ENCODE measurements at places on chromosomes 3 and 15.

GRCh38 chr3:180402471-180403073, 199.4 kb upstream of the TTC14 start:
- no peak overlapping the region for H3K4me3 ChIP-seq
- DNase-seq = no peak
- no peaks in the 10 kb centered on the region for H3K4me1 ChIP-seq

GRCh38 chr3:181955566-181955965, 243.8 kb downstream of the SOX2 start:
- no peak overlapping the region for H3K27ac ChIP-seq
- H3K4me3 ChIP-seq = no peak overlapping the region
- H3K36me3 ChIP-seq = peaks cover 3% of the 10 kb centered on the region
- DNase-seq = no peak
- H3K4me1 ChIP-seq = no peaks in the 10 kb centered on the region
- H3K27me3 ChIP-seq = no peaks in the 10 kb centered on the region

GRCh38 chr15:31474059-31474868, 147.6 kb downstream of the KLF13 start:
- H3K27ac ChIP-seq = peak overlapping the region; percentile 95
- no peak for DNase-seq
- H3K4me1 ChIP-seq = peaks cover 50% of the 10 kb centered on the region

- H3K4me3 ChIP-seq = peak within 1 kb of the TSS; percentile 84
- peaks cover 18% of the 10 kb centered on the region for H3K27me3 ChIP-seq
- peaks cover 14% of the 10 kb centered on the region for H3K4me1 ChIP-seq
- H3K27ac ChIP-seq = no peak within 1 kb of the TSS
These were observed at the start of gene CYFIP1 for GRCh38 chr15:22980189-22981050. CYFIP1 (minus strand) TSS chr15:22980368; CDS start chr15:22947285, 33,083 bp downstream.

GRCh38 chr15:68734352-68734751, 86.3 kb downstream of the ANP32A start:
- H3K4me1 ChIP-seq = no peaks in the 10 kb centered on the region
- DNase-seq = no peak
- peaks cover 7% of the 10 kb centered on the region for H3K27me3 ChIP-seq
- no peaks in the 10 kb centered on the region for H3K36me3 ChIP-seq
- H3K27ac ChIP-seq = no peak overlapping the region
- no peak overlapping the region for H3K4me3 ChIP-seq

GRCh38 chr3:31755926-31756658, 223.4 kb downstream of the STT3B start:
- peaks cover 5% of the 10 kb centered on the region for H3K27me3 ChIP-seq
- no peak overlapping the region for H3K4me3 ChIP-seq
- no peak for DNase-seq
- peaks cover 4% of the 10 kb centered on the region for H3K4me1 ChIP-seq
- H3K27ac ChIP-seq = no peak overlapping the region

GRCh38 chr3:24434651-24435050, 60.0 kb downstream of the THRB start:
- H3K27ac ChIP-seq = no peak overlapping the region
- H3K27me3 ChIP-seq = no peaks in the 10 kb centered on the region
- H3K36me3 ChIP-seq = no peaks in the 10 kb centered on the region
- no peaks in the 10 kb centered on the region for H3K4me1 ChIP-seq
- no peak for DNase-seq

- H3K27me3 ChIP-seq = peaks cover 64% of the 10 kb centered on the region
- no peaks in the 10 kb centered on the region for H3K36me3 ChIP-seq
- peaks cover 6% of the 10 kb centered on the region for H3K4me1 ChIP-seq
- H3K4me3 ChIP-seq = no peak overlapping the region
- no peak overlapping the region for H3K27ac ChIP-seq
These were observed 106.5 kb downstream of the TPRA1 start for GRCh38 chr3:127483902-127484591.

- no peak for DNase-seq
- H3K4me1 ChIP-seq = no peaks in the 10 kb centered on the region
- peaks cover 3% of the 10 kb centered on the region for H3K36me3 ChIP-seq
- no peaks in the 10 kb centered on the region for H3K27me3 ChIP-seq
- H3K4me3 ChIP-seq = no peak overlapping the region
- no peak overlapping the region for H3K27ac ChIP-seq
These were observed 72.6 kb downstream of the RASGRF1 start for GRCh38 chr15:79017953-79018352.

DNA sequence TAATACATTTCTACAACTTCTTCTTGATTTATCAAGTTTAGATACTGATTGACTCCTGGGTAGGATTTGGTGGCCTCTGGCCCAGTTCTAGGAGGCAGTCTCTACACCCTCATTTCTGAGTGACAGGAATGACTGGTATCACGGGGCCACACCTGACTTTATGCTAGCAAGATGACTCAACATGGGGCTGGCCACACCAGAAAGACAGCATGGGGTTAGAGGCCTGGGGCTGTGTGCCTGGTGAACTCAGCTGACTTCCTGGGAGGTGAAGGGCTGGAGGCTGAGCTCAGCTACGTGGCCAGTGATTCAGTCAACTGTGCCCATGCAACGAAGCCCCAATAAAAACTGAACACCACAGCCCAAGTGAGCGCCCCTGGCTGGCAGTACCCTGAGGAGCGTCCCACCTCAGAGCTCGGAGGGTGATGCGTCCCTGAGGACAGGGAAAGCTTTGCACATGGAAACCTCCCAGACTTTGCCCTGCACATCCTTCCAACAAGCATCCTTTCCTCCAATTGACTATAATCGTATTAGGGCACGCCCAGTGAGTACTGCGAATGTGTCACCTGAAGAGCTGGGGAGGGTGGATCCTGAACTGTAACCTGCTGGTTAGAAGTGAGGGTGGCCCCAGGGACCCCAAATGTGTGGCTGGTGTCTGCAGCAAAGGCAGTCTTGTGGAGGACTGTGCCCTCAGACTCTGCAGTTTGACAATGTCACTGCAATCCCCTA, 57.2 kb downstream of the NIPA2 start:
- DNase-seq = no peak
- no peaks in the 10 kb centered on the region for H3K4me1 ChIP-seq
- no peak overlapping the region for H3K4me3 ChIP-seq
- peaks cover 5% of the 10 kb centered on the region for H3K36me3 ChIP-seq

DNA sequence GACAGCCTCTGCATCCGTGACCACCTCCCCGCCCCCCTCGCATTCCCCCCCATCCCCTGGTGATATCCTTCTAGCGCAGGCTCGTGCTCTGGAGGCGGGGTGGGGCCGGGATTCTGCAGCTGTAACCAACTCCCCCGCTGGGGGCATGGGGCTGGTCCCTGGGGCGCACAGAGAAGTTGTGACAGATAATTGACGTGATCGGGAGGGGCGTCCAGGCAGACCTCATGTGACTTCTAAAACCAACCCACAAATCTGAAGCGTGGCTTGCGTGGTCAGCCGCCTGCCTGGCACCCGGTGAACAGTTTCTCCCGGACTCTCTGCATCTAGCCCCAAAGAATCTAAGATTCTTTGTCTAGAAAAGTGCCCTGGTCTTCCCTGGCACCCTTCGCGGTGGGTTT, 100.6 kb upstream of the IGF1R start:
- H3K27me3 ChIP-seq = peaks cover 46% of the 10 kb centered on the region
- DNase-seq = no peak
- H3K4me3 ChIP-seq = peak overlapping the region; percentile 37
- H3K4me1 ChIP-seq = peaks cover 7% of the 10 kb centered on the region
- no peak overlapping the region for H3K27ac ChIP-seq

GRCh38 chr15:45333550-45333949, 44.8 kb downstream of the GATM start:
- DNase-seq = no peak
- H3K4me1 ChIP-seq = peaks cover 10% of the 10 kb centered on the region
- H3K36me3 ChIP-seq = no peaks in the 10 kb centered on the region
- no peak overlapping the region for H3K4me3 ChIP-seq
- no peaks in the 10 kb centered on the region for H3K27me3 ChIP-seq

- H3K4me1 ChIP-seq = no peaks in the 10 kb centered on the region
- peaks cover 22% of the 10 kb centered on the region for H3K27me3 ChIP-seq
- H3K36me3 ChIP-seq = no peaks in the 10 kb centered on the region
- no peak overlapping the region for H3K4me3 ChIP-seq
These were observed 22.6 kb downstream of the CLDN18 start for GRCh38 chr3:138032567-138032966.

- H3K4me1 ChIP-seq = no peaks in the 10 kb centered on the region
- no peak for DNase-seq
- H3K4me3 ChIP-seq = no peak overlapping the region
- no peaks in the 10 kb centered on the region for H3K36me3 ChIP-seq
These were observed 144.7 kb upstream of the DPH6 start for GRCh38 chr15:35690698-35691116.

GRCh38 chr3:128232376-128233178, 79.3 kb downstream of the EEFSEC start:
- DNase-seq = no peak
- H3K4me3 ChIP-seq = no peak overlapping the region
- no peaks in the 10 kb centered on the region for H3K27me3 ChIP-seq
- H3K36me3 ChIP-seq = no peaks in the 10 kb centered on the region
- peaks cover 2% of the 10 kb centered on the region for H3K4me1 ChIP-seq
- H3K27ac ChIP-seq = peak overlapping the region; percentile 35

DNA sequence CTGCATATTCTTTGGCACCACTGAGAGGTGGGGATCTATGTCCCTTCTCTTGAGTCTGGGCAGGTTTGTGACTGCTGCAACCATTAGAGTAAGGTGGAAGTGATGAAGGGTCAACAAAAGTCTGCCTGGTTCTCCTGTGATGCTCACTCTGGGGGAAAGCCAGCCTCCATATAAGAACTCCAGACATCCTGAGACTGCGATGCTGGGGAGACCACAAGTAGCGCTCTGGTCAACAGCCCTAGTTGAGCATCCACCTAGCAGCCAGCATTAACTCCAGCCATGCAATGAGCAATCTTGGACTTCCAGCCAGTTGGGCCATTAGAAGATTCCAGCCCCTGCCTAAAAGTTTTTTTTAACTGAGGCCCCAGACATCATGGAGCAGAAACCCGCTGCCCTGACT, 62.8 kb downstream of the SCN11A start:
- H3K36me3 ChIP-seq = peaks cover 2% of the 10 kb centered on the region
- H3K4me3 ChIP-seq = no peak overlapping the region
- no peaks in the 10 kb centered on the region for H3K4me1 ChIP-seq

- no peak for DNase-seq
- no peak overlapping the region for H3K4me3 ChIP-seq
- H3K36me3 ChIP-seq = peaks cover 3% of the 10 kb centered on the region
- H3K27ac ChIP-seq = no peak overlapping the region
These were observed 69.8 kb downstream of the FEM1B start for GRCh38 chr15:68347392-68347791.

GRCh38 chr3:185687271-185687878, 101.3 kb downstream of the SENP2 start:
- peaks cover 41% of the 10 kb centered on the region for H3K27me3 ChIP-seq
- no peak overlapping the region for H3K4me3 ChIP-seq
- no peak overlapping the region for H3K27ac ChIP-seq
- no peak for DNase-seq

GRCh38 chr3:47019201-47019600, 39.7 kb downstream of the NBEAL2 start:
- H3K4me1 ChIP-seq = peaks cover 41% of the 10 kb centered on the region
- H3K4me3 ChIP-seq = no peak overlapping the region
- peaks cover 47% of the 10 kb centered on the region for H3K36me3 ChIP-seq
- DNase-seq = no peak

DNA sequence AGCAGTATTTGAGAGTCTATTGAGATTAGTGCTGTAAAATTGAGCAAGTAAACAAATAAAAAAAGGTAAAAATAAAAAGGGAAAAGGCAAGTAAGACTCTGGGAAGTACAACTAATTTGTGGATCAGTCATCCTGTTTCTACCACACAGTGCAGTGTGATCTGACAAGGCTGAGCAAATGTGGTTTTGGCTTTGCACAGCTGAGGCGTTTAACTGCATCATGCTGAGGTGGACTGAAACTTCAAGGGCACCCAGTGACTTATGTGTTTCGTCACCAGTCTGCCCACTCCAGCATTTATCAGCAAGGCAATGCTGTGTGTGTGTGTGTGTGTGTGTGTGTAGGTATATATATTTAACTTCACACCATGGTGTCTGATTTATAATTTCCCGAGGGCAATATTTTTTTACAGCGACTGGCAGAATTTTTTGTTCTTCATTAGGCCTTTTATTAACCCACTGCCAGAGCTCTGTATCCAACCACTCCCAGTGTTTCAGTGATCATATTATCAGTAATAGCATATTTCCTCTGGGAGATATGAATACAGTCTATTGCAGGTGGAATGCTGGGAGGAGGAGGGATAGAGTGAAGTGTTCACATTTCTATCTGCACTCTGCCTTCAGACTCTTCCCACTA, 131.5 kb upstream of the SATB1 start:
- peak overlapping the region; percentile 33 for H3K27ac ChIP-seq
- peak overlapping the region; percentile 23 for H3K4me3 ChIP-seq
- H3K4me1 ChIP-seq = peaks cover 9% of the 10 kb centered on the region
- H3K27me3 ChIP-seq = no peaks in the 10 kb centered on the region

DNA sequence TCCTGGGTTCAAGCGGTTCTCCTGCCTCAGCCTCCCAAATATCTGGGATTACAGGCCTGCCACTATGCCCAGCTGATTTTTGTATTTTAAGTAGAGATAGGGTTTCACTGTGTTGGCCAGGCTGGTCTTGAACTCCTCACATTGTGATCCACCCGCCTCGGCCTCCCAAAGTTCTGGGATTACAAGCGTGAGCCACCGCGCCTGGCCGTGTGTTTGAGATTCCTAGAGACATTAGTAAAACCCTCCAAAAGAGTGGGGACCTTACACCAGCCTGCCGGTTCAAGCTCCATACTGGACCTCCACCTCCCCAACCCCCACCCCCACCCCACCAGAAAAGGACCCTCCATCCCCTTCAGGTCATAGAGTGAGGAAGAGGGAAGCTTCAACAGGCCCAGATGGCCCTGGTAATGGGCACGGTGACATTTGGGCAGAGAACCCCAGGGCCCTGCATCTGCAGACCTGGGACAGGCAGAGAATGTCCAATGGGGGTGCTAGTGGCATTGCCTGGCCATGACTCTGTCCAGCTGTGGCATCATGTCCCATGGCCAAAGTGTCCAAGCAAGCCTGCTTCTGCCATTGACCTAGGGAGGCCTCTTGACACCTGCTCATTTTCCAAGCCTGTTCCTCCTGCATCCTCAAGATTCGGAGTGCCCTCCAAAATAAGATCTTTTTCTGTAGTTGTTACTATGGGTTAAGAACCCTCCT, 108.9 kb upstream of the KLF13 start:
- peak overlapping the region; percentile 44 for H3K27ac ChIP-seq
- H3K4me3 ChIP-seq = no peak overlapping the region
- peaks cover 13% of the 10 kb centered on the region for H3K4me1 ChIP-seq
- no peaks in the 10 kb centered on the region for H3K27me3 ChIP-seq

GRCh38 chr3:197027151-197027895, 2.3 kb downstream of the MELTF start:
- H3K36me3 ChIP-seq = peaks cover 3% of the 10 kb centered on the region
- H3K27me3 ChIP-seq = peaks cover 18% of the 10 kb centered on the region
- no peak for DNase-seq

DNA sequence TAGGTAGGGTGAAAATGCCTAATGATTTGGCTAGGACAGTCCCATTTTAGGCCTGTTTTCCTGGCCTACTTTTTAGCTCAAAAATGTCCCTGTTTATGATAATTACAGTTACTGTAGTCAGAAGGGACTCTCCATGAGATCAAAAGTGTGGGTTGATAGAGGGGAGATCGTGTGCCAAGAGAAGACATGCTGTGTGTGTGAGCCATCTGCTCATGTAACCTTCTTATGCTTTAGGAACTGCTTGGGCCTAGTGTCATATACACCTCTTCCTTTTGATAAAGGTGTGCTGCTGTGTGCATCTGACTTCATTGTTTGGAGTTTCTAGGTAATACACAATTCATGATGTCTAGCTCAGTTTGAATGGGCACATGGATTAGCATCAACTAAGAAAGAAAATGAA, 786.5 kb downstream of the PDCD6IP start:
- H3K36me3 ChIP-seq = no peaks in the 10 kb centered on the region
- DNase-seq = no peak
- no peak overlapping the region for H3K4me3 ChIP-seq

GRCh38 chr3:46484911-46485778, 12.6 kb upstream of the RTP3 start:
- peaks cover under 1% of the 10 kb centered on the region for H3K27me3 ChIP-seq
- no peak overlapping the region for H3K4me3 ChIP-seq
- peaks cover 9% of the 10 kb centered on the region for H3K4me1 ChIP-seq
- H3K27ac ChIP-seq = no peak overlapping the region

Data from effector memory CD8-positive, alpha-beta T cell (primary cell).